Stimulated activated CD4-positive, alpha-beta T cell treated with anti-CD3 and anti-CD28 coated beads, Interleukin-1b, Interleukin-23, amount 100 ng/mL, for 1 hour (primary cell): ENCODE measurements at places on chromosomes 2 and 18.

GRCh38 chr2:68043032-68043431 lies 19.8 kb downstream of the C1D start:
- DNase-seq, result no peak

GRCh38 chr2:74947703-74948102 lies 10.7 kb upstream of the POLE4 start:
- no peak for DNase-seq

- DNase-seq, result no peak
Measured at GRCh38 chr2:67880291-67880761, 182.5 kb downstream of the C1D start.

DNA sequence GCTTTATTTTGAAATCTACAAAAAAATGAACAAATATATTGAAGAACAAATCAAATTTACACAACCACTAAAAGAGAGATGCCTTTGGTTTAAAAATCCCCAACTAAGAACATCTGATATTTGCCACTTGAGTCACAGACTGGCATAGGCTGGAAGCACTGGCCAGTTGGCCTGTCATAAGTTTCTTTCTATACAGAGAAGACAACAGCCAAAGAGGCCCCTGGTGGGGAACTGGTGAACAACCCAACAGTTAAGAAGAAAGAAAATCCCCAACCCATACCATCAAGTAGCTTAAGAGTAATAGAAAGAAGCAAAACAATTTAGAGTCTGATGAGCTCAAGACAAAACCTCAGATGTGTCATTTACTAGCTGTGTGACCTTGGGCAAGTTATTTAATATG lies 45.5 kb downstream of the OSR1 start:
- DNase-seq, result no peak

DNA sequence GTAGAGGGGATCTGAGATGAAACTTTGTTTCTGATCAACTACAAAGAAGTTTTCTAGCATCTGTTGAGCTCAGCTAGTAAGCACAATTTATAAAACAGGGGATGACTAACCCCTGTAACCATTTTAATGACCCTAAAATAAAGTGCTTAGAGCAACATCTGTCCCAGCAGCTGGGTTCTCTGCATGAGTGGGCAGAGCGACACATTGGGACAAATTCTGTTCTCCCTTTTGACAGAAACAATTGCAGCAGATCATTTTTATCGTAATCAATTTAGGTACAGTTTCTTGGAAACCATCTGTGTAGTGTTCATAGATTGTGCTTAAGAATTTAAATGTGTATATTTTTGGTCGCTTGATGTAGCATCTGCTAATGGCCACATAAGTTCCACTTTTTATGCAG lies 678.0 kb downstream of the RNF144A start:
- DNase-seq, result no peak

DNA sequence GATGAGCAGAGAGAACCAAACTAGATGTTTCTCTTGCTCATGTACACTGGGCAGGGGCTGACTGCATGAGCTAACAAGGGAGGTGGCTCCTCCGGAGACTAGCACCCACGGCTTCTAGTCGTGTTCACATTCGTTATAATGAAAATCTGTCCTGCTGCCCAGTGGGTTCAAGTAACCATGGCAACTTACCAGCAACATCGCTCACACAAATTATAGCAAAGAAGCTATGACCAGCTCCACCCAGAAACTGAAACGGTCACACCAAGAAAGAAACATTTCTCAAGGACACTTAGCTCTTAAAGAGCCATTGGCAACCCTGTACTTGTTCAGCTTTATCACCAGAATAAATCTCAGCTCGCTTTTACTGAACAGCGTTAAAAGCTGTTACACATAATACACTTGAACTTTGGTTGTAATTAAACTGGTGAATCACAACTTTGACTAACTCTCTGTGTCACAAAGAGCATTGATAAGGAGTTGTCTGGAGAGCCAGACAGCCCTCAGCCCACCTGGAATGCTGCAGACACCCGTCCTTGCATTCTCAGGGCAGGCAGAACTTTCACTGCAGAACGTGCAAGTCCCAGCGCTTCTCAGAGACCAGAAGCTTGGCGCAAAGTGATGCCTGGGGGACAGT lies 141.2 kb downstream of the PID1 start:
- DNase-seq, result no peak

DNA sequence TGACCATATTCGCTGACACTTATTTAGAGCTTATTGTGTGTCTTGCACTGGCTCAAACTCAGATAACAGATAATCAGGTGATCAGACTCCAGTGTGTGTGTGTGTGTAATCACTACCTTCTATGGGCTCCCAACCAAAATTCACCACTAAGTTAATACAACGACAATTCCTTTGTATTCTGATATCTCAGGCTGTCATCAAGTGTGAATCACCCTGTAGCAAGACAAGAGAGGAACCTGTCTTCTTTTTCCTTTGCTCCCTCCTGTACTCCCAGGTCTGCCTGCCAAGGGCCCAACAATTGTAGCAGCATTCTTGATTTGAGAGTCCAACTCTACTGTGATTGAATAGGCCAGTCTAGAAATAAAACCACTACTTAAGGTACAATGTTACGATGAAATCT lies 25.8 kb downstream of the ITGB6 start:
- DNase-seq, result no peak

GRCh38 chr2:173648816-173649215 lies 294.1 kb downstream of the CDCA7 start:
- DNase-seq, result no peak

DNA sequence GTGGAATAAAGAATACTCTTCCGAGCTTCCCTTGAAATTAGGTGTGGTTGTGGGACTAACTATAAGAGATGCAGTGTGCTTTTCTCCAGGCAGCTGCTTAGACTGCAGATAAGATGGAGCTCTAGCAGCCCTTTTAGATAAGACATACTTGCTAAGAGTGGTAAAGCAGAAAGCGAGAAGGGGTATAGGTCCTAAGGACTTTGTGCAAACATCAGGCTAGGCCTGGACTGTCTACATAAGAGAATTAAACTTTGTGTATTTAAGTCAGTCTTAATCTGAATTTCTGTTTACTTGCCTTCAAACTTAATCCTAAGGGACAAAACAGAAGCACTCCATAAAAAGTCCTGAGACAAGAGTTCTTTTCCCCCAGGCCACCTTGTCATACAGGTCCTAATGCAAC lies 218.9 kb downstream of the RAB3GAP1 start:
- DNase-seq, result no peak

DNA sequence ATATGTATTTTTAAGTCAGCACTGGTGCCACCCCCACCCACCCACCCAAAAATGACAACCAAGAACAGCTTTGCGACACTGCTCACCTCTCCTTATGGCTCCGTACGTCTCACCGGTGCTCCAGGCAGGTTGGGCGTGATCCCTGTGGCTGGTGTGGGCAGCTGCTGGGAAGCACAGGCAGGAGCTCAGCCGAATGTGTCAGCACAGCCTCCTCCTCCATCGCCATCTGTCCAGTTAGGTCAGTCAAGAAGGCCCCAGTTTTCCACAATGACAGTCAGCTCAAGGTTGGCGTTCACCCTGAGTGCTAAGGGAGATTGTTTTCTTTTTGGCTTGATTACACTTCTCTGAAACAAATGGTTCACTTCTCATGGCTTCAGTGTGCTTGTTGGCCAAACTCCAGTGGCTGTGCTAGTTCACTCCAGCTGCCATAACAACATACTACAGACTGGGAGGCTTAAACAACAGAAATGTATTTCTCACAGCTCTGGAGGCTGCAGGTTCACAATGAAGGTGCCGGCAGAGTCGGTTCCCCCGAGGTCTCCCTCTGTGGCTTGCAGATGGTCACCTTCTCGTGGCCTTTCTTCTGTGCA lies 30.2 kb downstream of the AMER3 start:
- DNase-seq, result no peak

DNA sequence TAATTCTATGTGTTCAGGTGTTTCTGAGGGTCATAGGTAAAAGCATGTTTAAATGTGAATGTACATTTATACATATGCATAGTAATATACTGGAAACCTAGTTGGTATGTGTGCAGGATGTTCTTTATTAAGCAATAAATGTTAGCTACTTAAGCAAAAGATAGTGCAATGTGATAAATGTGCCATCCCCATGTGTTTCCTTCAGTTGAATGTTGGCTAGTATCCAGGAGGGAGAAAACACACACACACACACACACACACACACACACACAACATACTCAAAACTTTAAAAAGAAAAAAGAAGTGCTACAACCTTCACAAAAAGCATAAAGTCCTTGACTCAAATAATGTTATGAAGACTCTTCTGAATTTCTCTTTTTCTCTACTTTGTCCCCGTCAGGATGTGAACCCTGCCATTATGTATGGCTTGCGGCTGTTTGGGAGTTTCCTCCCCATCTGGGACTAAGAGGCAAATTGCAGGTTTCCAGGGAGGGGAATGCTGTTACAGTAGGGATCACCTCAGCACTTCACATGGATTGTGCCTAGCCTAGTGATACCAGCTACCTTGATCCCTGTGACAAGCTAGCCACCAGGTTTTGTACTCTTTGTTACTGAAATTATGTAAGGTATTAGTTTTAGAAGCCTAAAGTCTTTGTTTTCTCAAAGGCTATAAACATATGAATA lies 82.6 kb downstream of the IKZF2 start:
- DNase-seq, result no peak

GRCh38 chr2:25254961-25255360 lies 86.6 kb upstream of the POMC start:
- no peak for DNase-seq

- DNase-seq, result no peak
Measured at GRCh38 chr18:3683483-3683882, 233.5 kb downstream of the TGIF1 start.
